ENCODE measurements at places on chromosomes 3 and 15. TPM values are rescaled to one million over a fixed set of nuclear protein-coding genes. Genes with fewer than 3 reads are reported as not detected.

The PLOD2 gene
- polyA plus RNA-seq, result not detected

- DNase-seq, result no peak
Observed at GRCh38 chr15:80162059-80162554, 9.3 kb downstream of the FAH start.

The RYR3 gene
- polyA plus RNA-seq, result 0.57 TPM

GRCh38 chr3:39809181-39809994 lies at the start of gene MYRIP:
TSS of gene MYRIP (plus strand) at chr3:39809609. CDS start at chr3:39900817, 91,208 bp downstream.
- DNase-seq, result no peak

GRCh38 chr3:11168881-11169805 lies 14.8 kb downstream of the HRH1 start:
- no peak for DNase-seq

The UNC13C gene
- not detected for polyA plus RNA-seq
